Activated T-helper 2 cell treated with anti-CD3 and anti-CD28 coated beads, Interferon-gamma antibody, Interleukin-2, Interleukin-4, amounts not matched to agents 10 μg/mL and 5 μg/mL and 100 μg/mL, durations not matched to agents 14 hours and 24 hours and 36 hours (primary cell): ENCODE measurements at places on chromosomes 7 and 10. TPM values are rescaled to one million over a fixed set of nuclear protein-coding genes. Genes with fewer than 3 reads are reported as not detected.

DNA sequence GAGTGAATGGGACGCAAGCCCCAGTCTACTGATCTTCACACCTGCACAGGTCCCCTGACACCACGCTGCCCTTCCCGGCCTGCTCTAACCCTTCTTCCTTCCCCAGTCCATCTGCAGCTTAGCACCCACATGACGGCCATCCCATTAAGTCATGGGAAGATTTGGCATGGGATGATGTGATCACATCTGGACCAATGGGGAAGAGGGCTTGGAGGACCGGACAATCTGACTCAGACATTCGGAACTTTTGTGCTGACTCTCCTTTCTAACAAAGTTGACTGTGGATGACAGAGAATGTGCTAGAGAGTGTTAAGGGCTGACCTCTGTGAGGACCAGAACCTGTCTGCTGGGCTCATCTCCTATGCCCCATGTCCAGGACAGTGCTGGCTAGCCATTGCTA, 15.6 kb downstream of the CXCL12 start:
- H3K4me3 ChIP-seq: no peak overlapping the region
- H3K27ac ChIP-seq: no peak overlapping the region
- no peaks in the 10 kb centered on the region for H3K27me3 ChIP-seq
- DNase-seq: no peak

GRCh38 chr10:130750441-130750840, 561.1 kb downstream of the TCERG1L start:
- no peak overlapping the region for H3K27ac ChIP-seq
- H3K4me3 ChIP-seq: no peak overlapping the region
- H3K36me3 ChIP-seq: no peaks in the 10 kb centered on the region
- no peaks in the 10 kb centered on the region for H3K4me1 ChIP-seq
- no peaks in the 10 kb centered on the region for H3K27me3 ChIP-seq

DNA sequence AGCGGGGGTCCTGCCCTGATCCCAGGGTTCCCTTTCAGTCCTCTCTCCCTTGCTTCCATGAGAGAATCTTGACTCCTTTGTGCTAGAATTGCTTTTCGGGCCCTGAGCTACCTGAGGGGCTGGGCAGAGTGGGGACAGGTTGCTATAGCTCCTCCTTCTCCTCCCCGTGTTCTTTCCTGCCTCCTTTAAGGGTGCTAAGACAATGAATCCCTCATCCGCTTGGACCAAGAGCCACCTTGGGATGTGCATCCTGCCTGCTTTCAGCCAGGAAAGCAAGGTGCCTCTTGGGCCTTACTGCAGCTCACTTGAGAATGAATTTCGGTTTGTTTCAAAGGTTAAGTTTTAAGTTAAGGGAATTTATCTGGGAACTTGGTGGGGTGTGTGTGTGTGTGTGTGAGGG, 53.6 kb downstream of the ADRA2A start:
- H3K27me3 ChIP-seq: peaks cover 25% of the 10 kb centered on the region
- no peak overlapping the region for H3K4me3 ChIP-seq
- no peak overlapping the region for H3K27ac ChIP-seq

- H3K4me1 ChIP-seq: peaks cover 5% of the 10 kb centered on the region
- no peak overlapping the region for H3K27ac ChIP-seq
- H3K36me3 ChIP-seq: no peaks in the 10 kb centered on the region
- no peak overlapping the region for H3K4me3 ChIP-seq
- no peak for DNase-seq
Measured at GRCh38 chr10:124423813-124424212, 5.1 kb upstream of the OAT start.

DNA sequence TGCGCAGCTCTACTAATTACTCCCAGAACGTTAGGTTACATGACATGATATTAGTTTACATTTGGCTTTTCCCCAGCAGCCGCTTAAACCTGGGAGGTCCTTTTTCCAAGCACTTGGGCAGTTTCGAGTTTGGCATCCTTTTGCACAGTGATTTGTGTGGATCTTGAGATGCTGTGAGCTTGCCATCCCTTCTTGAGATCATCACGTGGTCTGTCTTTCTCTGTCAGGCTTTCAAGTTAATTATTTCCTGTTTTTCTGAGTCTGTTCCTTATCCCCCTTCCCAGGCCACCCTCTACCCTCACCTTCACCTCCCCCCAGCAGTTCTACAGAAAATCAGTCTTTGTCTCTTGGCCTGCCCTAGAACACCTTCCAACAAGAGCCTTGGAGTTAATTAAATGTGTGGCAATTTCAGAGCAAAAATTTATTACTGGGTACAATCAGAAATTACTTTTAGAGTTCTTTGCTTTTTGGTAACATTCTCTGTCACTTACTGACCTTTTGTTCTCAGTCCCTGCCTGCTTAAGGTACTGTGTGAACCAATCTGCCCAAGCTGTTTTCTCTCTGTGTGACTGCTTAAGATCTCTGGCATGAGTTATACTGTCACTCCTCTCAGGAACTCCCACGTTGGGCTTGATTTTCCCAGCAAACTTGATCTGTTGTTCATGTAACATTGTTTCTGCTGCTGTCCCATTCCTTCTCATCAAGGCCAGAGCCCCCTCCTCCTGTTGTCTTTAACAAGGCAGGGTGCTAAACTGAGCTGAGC, 3.1 kb upstream of the SLF2 start:
- H3K27ac ChIP-seq: no peak overlapping the region
- peaks cover 9% of the 10 kb centered on the region for H3K36me3 ChIP-seq
- DNase-seq: no peak

DNA sequence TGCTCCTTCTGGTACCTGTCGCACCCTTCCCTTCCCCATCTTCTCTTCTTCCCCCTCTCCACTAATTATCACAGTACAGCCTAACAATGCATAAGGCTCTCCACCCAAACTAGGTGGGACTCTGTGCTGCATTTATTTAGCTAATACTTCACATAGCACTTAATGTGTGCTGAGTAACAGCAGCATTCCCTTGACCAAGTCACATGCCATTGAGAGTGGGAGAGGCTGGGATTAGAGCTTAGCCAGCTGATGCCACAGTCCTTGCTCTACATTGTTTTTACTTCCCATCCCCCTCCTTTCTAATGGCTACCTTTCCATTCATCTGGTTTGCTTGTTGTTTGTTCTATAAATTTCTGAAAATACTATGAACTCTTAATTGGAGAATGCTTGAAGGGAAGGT, 426.9 kb downstream of the LRMDA start:
- H3K27ac ChIP-seq: no peak overlapping the region
- no peaks in the 10 kb centered on the region for H3K4me1 ChIP-seq
- DNase-seq: no peak
- no peaks in the 10 kb centered on the region for H3K36me3 ChIP-seq
- H3K27me3 ChIP-seq: no peaks in the 10 kb centered on the region
- H3K4me3 ChIP-seq: no peak overlapping the region

- no peak for DNase-seq
- H3K36me3 ChIP-seq: peaks cover 5% of the 10 kb centered on the region
- H3K27me3 ChIP-seq: no peaks in the 10 kb centered on the region
- H3K4me1 ChIP-seq: no peaks in the 10 kb centered on the region
- H3K4me3 ChIP-seq: no peak overlapping the region
Measured at GRCh38 chr7:133822868-133823552, 304.1 kb upstream of the LRGUK start.

DNA sequence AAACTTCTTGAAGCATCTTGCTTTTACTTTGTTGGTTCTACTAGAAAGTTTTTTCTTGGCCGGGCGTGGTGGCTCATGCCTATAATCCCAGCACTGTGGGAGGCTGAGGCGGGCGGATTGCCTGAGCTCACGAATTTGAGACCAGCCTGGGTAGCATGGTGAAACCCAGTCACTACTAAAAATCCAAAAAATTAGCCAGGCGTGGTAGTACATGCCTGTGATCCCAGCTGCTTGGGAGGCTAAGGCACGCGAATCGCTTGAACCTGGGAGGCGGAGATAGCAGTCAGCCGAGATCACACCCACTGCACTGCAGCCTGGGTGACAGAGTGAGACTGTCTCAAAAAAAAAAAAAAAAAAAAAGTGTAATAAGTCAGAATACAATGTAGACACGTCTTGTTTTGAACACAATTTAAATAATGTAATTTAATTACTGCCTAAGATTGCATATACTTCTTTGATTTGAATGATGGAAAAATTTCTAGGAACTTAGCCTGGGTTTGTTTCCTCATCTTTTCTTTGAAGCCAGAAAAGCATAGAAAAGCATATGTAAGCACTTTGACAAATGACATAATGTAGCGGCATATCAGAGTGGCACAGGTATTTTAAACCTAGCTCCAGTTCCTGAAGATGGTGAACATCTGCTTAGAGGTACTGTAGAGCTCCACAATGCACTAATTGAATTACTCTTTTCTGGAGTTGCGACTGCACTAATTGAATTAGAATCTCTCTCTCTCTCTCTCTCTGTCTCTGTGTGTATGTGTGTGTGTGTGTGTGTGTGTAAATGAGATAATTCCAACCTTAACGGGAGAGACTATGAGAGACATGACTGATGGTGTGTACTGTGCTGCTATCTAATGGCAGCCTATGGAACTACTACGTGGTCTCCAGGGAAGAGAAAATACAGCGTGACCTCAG, 87.8 kb downstream of the BTRC start:
- H3K27me3 ChIP-seq: peaks cover 8% of the 10 kb centered on the region
- H3K27ac ChIP-seq: no peak overlapping the region
- no peaks in the 10 kb centered on the region for H3K36me3 ChIP-seq
- no peak overlapping the region for H3K4me3 ChIP-seq
- DNase-seq: no peak
- peaks cover 1% of the 10 kb centered on the region for H3K4me1 ChIP-seq

DNA sequence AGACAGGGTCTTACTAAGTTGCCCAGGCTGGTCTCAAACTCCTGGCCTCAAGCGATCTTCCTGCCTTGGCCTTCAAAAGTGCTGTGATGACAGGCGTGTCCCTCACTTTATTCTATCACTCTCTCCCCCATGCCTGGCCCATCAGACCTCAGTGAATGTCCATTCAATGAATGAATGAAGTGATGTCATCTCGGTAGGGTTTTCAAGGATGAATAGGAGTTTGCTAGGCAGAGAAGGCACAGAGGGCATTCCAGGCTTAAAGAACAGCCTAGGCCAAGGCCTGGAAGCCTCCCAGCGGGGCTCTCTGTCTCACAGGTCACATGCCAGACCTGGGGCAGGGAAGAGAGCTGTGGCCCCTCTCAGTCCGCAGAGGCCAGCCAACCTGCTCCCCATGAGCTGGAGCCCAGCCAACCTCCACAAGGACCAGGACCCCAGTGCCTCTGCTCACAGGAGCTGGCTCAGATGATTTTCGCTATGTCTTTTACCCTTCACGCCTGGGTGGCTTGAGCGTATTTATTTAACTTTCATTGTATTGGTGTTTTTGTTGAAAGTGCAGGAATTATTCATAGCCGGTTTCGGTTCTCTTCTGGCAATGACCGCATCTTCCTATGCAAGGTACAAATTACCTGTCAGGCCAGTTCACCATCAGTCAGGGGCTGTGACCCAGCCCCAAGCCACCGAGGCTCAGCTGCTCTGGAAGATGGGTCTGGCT, 11.8 kb upstream of the TNRC18 start:
- no peak overlapping the region for H3K27ac ChIP-seq
- H3K36me3 ChIP-seq: peaks cover 3% of the 10 kb centered on the region
- H3K4me1 ChIP-seq: no peaks in the 10 kb centered on the region
- H3K27me3 ChIP-seq: peaks cover 13% of the 10 kb centered on the region

GRCh38 chr10:80444124-80444523, 10.0 kb upstream of the TSPAN14 start:
- H3K4me1 ChIP-seq: peaks cover 24% of the 10 kb centered on the region
- peaks cover 22% of the 10 kb centered on the region for H3K27me3 ChIP-seq
- H3K4me3 ChIP-seq: no peak overlapping the region

DNA sequence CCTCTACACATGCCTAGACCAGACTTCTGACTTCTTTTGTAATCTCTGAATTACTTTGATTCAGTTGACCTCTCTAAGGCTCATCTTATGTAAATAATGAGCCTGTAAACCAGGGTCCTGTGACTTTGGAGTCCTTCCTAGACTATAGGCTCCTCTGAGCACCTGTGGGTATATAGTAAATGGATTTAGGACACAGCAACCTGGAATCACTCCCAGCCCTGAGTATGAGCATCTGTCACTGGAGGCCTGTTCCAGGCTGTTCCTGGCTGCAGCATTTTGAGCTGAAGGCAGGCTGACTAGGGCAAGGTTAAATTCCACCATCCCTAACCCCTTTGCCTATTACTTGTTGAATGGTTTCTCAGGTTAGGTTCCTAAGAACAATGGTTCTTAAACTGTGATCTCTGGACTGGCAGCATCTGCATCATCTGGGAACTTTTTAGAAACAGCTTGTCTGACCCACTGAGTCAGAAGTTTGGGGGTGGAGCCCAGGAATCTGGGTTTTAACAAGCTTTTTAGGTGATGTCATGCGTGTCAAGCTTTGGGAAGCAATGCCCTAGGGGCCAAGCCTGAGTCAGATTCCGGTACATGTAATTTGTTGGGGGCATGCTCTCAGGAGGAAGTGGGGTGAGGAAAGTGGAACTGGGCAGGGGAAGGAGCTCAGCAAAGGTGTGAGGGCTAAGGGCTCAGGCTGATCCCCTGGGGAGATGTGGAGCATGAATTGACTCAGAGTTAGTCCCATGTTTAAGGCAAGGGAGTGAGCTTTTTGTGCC, 28.2 kb downstream of the MINDY4 start:
- no peaks in the 10 kb centered on the region for H3K27me3 ChIP-seq
- peaks cover 17% of the 10 kb centered on the region for H3K4me1 ChIP-seq
- H3K27ac ChIP-seq: no peak overlapping the region
- no peaks in the 10 kb centered on the region for H3K36me3 ChIP-seq

- no peak overlapping the region for H3K27ac ChIP-seq
- H3K27me3 ChIP-seq: peaks cover 53% of the 10 kb centered on the region
- no peaks in the 10 kb centered on the region for H3K36me3 ChIP-seq
- H3K4me3 ChIP-seq: no peak overlapping the region
- peaks cover 24% of the 10 kb centered on the region for H3K4me1 ChIP-seq
Measured at GRCh38 chr10:79982861-79983260, 34.0 kb upstream of the SFTPD start.

- peaks cover 2% of the 10 kb centered on the region for H3K27me3 ChIP-seq
- no peak for DNase-seq
- no peak overlapping the region for H3K27ac ChIP-seq
- H3K36me3 ChIP-seq: no peaks in the 10 kb centered on the region
- H3K4me1 ChIP-seq: no peaks in the 10 kb centered on the region
Measured at GRCh38 chr7:139511315-139511714, 12.2 kb upstream of the CLEC2L start.

DNA sequence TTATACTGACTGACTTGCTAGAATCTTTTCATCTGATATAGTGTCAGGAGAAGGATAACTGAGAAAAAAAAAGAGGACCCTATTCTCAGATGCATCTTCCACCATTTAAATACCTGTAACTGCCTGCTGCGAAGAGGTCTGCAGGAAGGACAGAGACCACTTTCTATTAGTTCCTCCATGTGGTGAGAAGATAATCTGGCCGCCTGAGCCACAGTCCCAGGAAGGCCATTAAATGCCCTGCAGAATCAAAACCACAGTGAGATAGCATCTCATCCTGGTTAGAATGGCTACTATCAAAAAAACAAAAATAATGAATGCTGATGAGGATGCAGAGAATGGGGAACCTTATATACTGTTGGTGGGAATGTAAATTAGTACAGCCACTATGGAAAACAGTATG, 19.9 kb upstream of the IFIT1B start:
- no peaks in the 10 kb centered on the region for H3K4me1 ChIP-seq
- no peaks in the 10 kb centered on the region for H3K36me3 ChIP-seq
- H3K27me3 ChIP-seq: peaks cover 50% of the 10 kb centered on the region
- H3K27ac ChIP-seq: no peak overlapping the region
- DNase-seq: no peak

WEE2 gene
- total RNA-seq: 0.05 TPM in 1 of 2 replicates, not detected in the other
